ENCODE measurements at places on chromosomes 16 and 17. TPM values are rescaled to one million over a fixed set of nuclear protein-coding genes. Genes with fewer than 3 reads are reported as not detected.

DNA sequence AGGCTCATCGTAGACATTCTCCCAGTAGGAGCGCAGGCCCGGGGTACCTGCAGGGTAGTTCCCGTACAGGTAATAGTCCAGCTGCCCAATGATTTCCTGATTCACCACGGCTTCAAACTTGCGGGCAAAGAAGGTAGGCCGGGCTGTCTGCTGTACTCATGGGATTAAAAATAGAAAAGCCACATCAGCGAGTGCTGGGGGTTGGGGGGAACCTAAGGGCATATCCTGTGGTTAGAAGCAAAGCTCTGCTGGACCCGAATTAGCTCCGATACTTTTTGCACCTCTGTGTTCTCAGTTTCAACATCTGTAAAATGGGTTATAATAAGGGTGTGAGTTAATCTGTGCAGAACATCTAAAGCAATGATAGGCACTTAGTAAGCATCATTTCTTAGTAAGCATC, 336.2 kb downstream of the XYLT1 start:
- no peak for DNase-seq

DNA sequence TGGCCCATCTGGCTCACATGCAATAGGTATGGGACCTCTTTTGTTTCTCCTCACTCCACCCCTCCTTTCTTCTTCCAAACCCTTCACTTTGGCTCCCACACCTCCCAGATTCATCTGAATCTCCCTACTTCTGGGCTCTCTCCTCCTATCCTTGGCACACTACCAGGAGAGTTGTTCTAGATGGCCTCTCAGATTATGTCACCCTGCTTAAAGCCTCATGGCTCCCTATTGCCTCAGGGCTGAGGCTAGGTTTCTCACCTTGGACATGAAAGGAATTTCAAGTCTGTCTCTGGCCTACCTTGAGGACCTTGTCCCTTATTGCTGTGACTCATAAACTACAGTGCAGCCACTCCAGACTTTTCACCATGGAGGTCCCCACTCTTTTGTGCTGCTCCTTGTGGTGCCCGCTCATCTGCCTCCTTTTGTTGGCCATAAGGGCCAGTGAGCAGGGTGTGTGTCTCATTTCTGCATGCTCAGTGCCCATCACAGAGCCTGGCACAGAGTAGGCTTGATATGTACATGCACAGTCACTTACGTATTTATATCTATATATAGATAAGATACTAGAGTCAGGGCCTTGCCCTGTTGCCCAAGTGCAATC, 1.0 kb upstream of the MFAP4 start:
- DNase-seq, result no peak

- no peak for DNase-seq
Measured at GRCh38 chr17:29131814-29132682, 48.1 kb downstream of the MYO18A start.

DNA sequence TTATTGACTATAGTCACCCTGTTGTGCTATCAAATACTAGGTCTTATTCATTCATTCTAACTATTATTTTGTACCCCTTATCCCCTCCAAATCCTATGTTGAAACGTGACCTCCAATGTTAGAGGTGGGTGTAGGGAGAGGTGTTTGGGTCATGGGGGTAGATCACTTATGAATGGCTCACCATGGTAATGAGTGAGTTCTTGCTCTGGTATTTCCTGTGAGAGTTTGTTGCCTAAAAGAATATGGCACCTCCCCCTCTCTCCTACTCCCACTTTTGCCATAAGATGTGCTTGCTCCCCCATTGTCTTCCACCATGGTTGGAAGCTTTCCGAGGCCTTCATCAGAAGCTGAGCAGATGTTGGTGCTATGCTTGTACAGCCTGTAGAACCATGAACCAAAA, 59.3 kb upstream of the BRD7 start:
- DNase-seq, result no peak

DNA sequence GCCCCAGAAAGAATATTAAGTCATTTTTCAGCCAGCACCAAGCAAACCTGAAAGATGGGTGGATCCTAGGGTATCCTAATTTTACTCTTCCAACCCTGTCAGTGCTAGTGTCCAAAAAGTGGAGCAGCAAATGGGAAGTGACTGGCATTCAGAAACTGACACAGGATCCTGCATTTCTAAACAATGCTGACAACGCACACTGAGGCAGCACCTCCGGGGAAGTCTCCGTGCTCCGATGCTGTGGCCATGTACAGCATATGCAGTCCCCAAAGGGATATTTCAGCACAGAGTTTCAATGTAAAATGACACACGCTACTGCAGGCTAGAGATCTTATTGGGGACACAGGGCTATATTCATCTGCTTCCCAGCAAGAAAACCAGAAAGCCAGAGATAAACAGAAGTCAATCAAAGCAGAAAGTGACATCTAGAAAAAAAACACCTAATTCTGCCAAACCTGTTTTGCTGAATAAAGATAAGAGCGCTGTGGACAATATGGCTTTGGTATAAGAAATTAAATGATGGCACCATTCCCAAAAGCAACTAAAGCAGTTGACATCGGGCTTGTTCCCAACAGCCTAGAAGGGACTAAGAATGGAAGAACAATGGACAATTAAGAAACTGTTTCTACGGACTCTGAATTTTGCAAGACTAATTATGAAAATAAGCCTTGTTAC, 17.3 kb downstream of the XYLT1 start:
- no peak for DNase-seq

DNA sequence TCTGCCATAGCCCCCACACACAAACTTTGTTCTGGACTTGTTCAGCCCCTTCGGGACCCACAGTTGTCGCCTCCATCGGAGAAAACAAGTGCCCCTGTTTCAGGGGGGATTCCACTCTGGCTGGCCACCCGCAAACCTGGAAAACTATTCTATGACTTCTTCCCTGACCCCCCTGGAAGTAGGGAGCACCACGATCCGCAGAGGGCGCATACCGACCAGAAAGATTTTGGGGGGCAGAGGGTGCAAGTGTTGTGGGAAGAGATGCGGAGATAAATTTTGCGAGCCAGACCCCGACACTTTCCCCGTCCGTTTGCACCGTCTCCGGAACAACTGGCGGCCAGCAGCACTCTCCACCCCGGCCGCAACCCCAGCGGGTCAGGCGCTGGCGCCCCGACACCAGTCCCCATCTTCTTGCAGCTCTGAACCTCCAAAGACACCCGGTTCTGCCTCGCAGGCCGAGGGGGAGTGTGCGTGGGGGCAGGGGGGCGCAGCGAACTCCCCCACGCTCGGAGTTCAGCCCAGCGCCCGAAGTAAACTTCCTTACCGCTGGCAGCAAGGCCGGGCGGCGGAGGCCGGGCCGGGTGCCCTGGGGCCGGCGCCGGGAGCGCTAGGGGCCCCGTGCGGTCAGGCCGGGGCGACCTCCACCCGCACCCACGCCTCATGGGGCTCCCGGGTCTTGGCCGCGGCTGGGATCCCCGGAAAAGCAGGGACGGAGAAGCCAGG, 744 bp downstream of the SALL1 start:
- peak; percentile 70 for DNase-seq

DNA sequence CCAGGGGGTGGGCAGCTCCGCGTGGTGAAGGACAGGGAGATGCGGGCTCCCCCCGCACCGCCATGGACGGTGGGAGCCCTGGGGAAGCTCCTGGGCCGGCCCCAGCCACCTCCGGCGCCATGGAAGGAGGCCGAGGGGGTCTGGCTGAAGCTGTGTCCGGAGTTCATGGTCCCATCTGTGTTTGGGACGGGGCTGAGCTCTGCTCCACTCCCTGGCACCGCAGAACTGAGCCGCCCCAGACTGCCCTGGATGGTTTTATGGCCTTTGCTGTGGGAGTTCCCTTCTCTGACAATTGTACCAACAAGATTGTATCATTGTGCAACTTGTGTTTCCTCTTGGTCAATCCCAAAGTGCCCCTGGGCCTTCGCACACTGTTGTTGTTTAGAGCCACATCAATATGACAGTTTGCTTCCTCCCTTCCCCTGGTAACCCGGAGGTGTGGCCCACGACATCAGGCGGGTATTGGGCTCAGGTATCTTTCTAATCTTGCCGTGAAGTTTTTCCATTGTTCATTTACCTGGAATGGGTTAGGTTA, 942 bp downstream of the KRT23 start:
- peak; percentile 75 for DNase-seq

GRCh38 chr16:21279501-21279900, 1.4 kb upstream of the CRYM start:
- no peak for DNase-seq

- no peak for DNase-seq
Measured at GRCh38 chr17:5210614-5211252, 19.1 kb upstream of the ZNF594 start.

DNA sequence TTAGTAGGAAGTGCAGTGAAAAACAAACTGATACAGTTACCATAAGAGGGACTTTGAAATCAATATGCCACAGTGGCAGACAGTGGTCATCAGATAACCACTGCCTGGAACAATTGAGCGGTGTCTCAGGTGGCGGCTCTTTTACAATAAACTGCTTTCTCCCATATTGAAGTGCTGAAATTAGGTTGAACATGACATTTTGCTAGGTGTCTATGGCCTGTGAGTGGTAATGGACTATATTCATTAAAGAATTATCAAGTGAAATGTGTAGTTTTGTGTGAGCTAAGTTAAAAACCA, 214.7 kb downstream of the RPTOR start:
- no peak for DNase-seq

DNA sequence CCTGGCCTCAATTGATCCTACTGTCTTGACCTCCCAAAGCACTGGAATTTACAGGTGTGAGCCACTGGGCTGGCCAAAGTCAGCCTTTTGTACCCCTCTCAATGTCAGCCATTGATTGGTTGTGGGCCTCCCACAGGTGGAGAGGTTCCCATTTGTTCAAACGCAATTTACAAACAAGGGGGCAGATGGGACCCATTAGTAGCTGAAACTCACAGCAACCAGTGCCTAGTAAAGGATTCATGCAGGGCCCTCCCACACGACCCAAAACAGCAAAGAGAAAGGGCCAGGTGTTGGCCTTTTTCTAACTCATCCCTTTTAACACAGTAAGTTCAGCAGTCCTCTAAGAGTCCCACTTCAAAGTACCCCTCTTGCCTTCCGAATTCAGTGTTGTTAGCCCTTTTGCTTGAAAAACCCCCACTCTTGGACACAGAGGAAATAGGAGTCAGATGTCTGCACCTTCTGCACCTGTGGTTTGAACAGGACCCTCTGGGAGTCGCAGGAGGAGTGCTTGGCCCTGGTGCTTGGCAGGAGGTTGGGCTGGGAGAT, 89.2 kb downstream of the PITPNC1 start:
- no peak for DNase-seq

GRCh38 chr17:74527756-74528155, 3.5 kb downstream of the CD300LB start:
- no peak for DNase-seq

GRCh38 chr17:45869676-45870341, 24.5 kb upstream of the MAPT start:
- DNase-seq, result no peak

DNA sequence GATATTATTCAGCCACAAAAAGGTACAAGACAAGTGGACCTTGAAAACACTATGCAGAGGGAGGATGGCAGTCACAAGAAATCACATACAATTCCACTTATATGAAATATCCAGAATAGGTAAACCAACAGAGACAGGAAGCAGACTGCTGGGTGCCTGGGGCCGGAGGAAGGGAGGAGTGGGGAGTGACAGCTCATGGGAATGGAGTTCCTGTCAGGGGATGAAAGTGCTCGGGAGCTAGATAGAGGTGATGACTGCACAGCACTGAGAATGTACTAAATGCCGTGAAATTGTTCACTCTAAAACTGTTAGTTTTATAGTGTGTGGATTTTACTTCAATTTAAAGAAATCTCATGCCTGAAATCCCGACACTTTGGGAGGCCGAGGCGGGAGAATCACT, 74.2 kb upstream of the MED9 start:
- DNase-seq, result no peak

DNA sequence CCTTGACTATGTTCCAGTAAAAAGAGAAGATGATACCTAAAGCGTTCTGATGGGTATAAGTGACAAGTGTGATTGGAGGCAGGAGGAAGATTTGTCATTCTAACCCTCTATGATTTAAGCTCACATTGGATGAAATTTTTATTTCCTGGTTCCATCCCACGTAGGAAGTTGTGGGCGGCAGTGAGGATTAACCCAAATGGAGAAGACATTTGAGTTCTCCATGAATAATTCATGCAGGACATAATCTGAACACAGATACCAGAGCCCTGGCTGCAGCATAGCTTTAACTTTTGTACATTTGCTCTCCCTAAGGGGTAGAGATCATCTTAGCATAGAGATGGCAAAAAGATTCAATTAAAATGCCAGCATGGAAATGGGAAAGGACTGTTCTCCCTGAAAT, 146.3 kb downstream of the SLC39A11 start:
- DNase-seq, result no peak

DNA sequence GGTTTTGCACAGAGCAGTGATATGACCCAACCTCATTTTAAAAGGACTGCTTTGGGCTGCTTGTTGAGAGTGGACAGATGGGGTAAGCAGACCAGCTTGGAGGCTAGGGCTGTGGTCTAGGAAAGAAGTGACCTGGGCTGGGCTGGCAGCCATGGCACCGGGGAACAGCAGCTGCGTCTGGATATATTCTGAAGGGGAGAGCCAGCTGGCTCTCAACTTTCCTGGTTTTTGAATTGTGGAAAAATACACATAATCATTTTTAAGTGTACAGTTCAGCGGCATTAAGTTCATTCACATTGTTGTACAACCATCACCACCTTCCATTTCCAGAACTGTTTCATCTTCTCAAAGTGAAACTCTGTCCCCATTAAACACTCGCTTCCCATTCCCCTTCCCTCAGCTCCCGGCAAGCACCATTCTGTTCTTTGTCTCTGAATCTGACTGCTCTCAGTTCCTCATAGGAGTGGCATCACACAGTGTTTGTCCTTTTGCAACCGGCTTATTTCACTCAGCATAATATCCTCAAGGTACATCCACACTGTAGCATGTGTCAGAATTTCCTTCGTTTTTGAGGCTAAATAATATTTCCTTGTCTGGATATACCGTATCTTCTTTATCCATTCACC, 113.2 kb downstream of the SPECC1 start:
- DNase-seq, result no peak

The CCL4 gene
- polyA plus RNA-seq, result 4.8 TPM

The CCL13 gene
- polyA plus RNA-seq, result 1.9 TPM

The MYH2 gene
- not detected for polyA plus RNA-seq

The ADAM11 gene
- polyA plus RNA-seq, result 3.2 TPM

The ZNF174 gene
- polyA plus RNA-seq, result 15.1 TPM

The KRT12 gene
- polyA plus RNA-seq, result 0.26 TPM

The PPY gene
- 4.9 TPM for polyA plus RNA-seq

The CRYBA1 gene
- not detected for polyA plus RNA-seq

All from left lung (tissue), 14 donors.